NCI-H187 (cell line): ENCODE measurements at places on chromosomes 7 and 10.
A peak's percentile ranks its signal among the peaks of the same experiment; 100 is the strongest.

DNA sequence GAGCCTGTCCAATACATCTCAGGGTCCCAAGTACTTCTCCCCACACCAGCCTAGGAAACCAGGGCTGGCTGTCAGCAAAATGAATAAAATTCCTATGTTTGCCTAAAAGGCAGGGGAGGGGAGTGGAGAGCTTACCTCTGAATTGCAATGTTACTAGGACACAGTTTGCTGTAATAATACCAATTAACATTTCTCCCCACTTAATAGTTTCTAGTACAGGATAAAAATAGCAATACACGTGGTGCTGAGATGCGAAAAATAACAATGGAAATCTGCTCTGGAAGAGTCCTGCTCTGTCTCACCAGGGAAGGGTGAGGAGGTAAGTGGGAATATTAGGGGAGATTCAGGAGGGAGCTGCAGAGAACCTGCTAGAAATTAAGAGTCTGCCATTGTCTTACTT is 112.3 kb downstream of the PLXNA4 start:
- no peak for DNase-seq

DNA sequence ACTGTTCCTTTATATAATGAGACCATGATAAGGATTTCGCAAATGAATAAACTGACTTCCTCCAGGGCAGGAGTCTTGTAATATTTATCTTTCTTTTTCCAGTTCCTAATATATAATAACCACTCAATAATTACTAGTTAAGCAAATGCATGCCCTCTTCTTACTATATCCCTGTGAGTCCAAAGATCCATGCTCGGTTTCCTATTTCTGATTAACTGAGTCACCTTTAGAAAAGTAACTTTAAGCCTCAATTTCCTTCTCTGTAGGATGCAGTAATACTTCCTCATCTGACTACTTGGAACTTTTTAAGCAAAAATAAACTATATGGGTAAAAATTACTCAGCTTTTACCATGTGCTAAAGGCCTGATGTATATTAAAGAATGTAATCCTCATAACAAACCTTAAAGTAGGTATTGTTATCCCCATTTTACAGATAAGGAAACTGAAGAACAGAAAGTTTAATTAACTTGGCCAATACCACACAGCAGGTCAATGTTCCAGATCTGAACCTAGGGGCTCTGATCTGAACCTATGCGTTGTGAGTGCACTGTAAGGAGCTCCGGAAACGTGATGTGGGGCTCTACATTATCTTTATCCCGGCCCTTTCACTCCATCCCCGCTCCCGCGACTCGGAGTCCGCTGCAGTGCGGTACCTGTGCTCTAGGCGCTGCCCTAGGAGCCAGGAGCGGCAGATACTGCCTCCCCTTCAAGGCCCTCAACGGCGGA is 458 bp downstream of the COX15 start:
- no peak for DNase-seq

GRCh38 chr7:28847176-28847575 is 111.0 kb downstream of the TRIL start:
- DNase-seq = no peak

DNA sequence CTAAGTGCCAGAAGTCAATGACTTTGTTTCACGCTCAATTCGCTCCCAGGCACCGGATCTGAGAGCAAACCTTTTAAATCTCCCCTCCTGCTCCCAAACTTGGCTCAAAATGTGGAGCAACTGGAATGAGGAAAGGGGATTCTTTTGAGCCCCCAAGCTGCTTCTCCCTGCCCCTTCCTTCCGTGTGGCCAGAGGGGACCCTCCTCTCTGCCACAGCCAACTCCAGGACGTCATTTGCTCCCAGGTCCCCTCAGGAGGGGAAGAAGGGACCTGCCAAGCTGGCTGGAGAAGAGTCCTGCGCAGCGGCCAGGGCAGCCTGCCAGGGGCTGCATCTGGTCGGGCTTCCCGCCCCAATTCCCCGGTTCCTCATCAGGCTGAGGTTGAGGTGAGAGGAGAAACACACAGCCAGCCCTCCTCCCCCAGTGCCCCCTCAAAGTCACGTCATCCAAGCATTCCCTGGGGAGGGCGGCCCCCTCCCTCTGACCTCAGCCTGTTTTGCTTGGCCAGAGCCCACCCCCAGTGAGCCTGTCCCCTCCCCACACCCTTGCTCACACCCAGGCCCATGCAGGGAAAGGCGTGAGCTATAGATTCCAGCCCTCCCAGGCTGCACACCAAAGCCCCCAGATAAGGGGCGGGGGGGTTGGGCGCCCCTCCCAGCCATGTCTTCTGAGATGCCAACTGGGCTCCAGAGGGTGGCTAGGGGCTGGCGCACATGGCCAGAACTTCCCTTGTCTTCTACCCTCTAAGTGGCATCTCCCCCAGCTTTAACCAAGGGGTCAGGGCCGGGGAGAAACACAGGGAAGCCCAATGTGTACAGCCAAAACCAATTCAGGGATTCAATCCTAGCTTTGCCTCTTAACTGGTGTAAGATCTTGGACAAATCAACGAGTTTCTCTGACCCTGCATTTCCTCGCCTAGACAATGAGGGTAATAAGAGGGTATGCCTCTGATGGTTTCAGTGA is 35.0 kb downstream of the SH3PXD2A start:
- DNase-seq = no peak

DNA sequence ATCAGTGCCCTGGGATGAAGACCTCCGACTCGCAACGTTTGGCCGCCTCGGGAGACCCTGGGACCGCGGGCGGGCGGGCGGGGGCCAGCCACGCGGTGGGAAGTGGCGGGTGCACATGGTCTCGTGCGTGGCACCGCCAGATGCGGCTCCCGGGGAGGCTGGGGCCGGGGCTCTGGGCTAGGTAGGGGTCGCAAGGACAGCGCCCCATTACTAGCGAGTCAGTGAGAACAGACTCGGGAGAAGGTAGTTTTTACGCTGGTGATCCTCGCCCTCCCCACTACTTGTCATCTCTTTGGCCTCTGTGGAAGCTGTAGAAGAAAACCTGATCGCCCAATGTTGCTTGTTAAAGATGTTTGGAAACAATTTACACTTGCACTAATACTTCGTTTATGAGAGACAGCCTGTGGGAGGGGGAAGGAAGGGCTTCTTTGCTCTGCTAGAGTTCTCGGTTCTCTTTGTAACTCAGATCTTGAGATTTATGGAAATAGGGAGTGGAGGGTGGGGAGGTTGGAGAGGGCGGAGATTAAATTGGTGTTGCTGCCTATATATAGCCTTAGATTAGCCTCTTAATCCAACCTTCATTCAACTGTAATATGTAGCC is 591 bp downstream of the BZW2 start:
- no peak for DNase-seq

DNA sequence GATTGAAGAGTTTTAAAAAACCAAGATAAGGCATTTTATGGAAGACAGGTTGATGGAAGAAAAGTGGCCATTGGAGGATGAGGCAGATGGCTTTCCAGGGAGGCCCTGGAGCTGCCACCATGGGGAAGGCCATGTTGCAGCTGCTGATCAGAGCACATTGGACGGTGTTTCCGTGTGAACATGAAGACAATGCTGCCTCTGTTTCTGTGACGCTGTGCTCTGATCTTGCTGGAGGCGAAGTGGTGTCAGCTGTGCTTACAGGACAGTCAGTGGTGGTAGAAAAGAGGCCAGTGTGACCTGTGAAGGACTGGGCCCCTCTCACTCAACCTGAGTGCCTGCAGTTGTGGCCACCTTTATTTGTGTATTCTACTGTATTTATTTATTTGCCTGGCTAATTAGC is 132.9 kb downstream of the FAM204A start:
- no peak for DNase-seq

DNA sequence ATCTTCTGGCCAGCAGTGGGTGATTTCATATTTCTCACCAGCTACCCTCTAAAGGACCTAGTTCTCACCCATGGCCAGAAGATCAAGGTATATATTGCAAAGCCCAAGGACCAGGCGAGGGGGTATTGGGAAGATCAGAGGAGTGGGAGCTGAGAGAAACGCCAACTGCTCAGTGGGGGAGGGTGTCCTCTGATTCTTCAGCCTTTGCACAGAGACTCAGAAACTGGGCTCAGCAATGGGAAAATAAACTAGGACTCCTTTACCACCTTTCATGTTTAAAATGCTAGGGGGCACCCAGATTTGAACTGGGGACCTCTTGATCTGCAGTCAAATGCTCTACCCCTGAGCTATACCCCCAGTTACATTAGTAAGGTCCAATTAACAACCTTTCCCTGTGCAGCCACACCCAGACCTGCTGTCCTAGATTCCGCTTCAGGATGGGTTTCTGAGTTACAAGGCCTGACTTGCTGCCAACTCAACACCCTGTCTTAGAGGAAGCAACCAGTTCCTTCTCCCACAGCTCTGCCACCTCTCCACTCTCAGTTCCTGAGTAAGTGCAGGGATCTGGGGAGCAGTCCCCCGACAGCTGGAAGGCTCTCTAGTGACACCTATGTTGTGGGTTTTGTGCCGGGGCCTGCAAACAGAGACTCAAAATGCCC is 93.5 kb downstream of the ZNF783 start:
- no peak for DNase-seq

DNA sequence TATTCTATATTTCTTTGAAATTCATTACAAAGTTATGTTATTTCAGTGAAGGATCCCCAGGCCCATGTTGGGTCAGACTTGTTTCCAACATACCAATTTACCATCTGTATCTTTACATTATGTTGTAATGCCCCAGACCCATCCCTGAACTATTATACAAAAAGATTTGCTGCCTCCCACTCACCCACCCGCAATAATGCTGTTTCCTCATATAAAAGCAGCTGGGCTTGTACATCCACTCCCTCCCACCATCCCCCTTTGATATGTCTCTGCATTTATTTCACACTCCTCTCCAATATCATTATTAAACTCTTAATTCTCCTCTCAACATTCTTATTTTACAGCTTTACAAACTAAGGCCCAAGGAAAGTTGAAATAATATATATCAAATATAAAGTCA is 153.7 kb downstream of the DOCK4 start:
- DNase-seq = no peak

GRCh38 chr7:117006907-117007684 is 53.8 kb downstream of the ST7 start:
- DNase-seq = no peak

DNA sequence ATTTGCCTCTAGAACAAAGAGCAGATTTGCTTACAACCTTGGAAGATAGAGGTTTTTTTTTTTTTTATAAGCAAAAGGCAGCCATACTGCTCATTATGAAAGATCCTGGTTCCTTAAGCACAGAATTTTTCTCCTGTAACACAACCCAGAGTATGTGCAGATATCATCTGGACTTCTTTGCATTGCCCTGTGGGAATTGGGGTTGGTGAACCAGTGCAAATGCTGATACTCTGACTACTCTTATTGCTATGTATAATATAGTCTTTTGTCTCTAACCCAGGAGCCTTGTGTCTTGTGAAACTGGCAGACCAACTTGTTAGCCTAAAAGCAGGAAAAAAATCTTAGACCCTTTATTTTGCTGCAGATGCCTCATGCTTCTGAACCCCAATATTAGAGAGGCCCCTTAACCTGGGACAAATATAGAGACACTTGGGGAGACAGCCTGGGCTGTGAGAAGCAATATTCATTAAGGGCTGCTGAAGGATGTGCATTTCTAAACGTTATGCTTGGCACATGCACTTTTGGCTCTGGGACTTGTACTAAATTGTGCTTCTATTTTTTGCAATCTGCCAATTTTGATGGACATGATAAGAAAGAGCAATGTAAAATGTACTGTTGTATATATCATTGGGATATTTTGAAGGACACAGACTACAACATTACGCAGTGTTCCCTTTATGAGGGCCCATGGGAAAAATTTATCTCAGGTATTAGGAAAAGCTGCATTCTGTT is 78.9 kb downstream of the ANLN start:
- no peak for DNase-seq

DNA sequence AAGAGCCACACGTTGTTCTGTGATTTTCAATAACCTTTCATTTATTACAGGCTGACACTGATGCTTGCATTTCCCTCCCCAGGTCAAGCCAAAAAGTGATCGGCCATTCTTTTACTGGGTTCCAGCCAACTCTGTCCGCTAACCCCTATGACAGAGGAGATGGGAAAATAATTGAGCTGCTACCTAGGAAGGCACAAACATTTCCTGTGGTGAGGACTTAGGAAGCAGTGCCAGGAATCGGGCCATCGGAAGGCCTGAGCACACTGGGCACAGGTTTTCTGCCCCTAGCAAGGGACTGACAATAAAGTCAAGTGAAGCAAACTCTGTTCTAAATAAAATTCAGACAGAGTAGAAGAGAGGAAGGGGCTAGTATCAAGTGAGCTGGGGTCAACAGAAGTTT is 313.0 kb upstream of the AOAH start:
- no peak for DNase-seq

GRCh38 chr7:106520962-106521514 is 139.9 kb downstream of the CCDC71L start:
- no peak for DNase-seq

DNA sequence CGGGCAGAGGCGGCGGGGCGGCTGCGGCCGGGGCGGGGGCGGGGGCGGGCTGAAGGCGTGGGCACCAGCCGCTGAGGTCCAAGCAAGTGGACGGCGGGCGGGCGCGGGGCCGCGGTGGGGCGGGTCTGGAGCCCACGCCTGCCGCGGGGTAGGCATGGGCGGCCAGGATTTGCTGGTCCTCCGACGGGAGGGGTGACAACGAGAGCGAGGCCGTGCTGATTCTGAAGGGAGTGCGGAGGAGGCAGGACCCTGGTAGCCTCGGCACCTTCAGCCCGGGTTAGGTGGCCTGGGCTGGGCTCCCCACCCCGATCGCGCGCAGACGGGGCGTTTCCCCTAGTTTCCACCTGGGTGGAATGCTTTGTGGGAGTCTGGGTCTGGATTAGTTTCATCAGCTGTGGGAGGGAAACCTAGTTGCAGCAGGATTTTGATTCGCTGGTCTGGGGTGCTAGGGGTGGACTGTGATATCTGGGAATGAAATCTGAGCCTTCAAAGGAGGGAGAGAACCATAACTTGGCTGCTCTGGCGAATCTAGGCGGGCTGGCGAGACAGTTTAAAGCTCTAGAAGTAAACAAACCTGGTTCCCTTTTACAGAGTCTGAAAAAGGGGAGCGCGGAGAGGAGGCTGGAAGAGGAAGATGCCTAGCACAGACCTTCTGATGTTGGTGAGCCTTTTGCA is 609 bp downstream of the SGPL1 start:
- peak; percentile 16 for DNase-seq

- DNase-seq = no peak
Observed at GRCh38 chr7:152522571-152523067, 86.8 kb upstream of the KMT2C start.

GRCh38 chr7:91843831-91844230 is 36.7 kb downstream of the MTERF1 start:
- DNase-seq = no peak

GRCh38 chr7:146659732-146660131 is 543.1 kb downstream of the CNTNAP2 start:
- DNase-seq = no peak

- no peak for DNase-seq
Observed at GRCh38 chr7:132162556-132163144, 413.6 kb downstream of the PLXNA4 start.
